ENCODE measurements at places on chromosomes 7 and 10. TPM values are rescaled to one million over a fixed set of nuclear protein-coding genes. Genes with fewer than 3 reads are reported as not detected.

Gene BTRC
- 7.1 TPM for total RNA-seq

Gene FOXL3
- total RNA-seq, result not detected

Gene WNT16
- total RNA-seq, result not detected

Gene RBP4
- 6,485 TPM for total RNA-seq

Gene PRRT4
- total RNA-seq, result not detected

Gene SPRN
- 0.18 TPM for total RNA-seq

Gene UCMA
- total RNA-seq, result not detected

Gene MSANTD7
- 3.3 TPM for total RNA-seq

Gene SPDYE5
- not detected for total RNA-seq

Gene CAV1
- total RNA-seq, result 9.3 TPM

Gene NKX1-2
- total RNA-seq, result 0.05 TPM

Gene HMX3
- 0.20 TPM for total RNA-seq

Gene ICA1
- total RNA-seq, result 1.9 TPM

Gene CD36
- 16.3 TPM for total RNA-seq

Gene SFMBT2
- 1.1 TPM for total RNA-seq

Gene SPDYE2B
- total RNA-seq, result not detected

Gene NODAL
- not detected for total RNA-seq

Gene SNX13
- total RNA-seq, result 20.5 TPM

Gene TET1
- total RNA-seq, result 0.81 TPM

Gene LEP
- not detected for total RNA-seq

Gene IFIT3
- 8.7 TPM for total RNA-seq

Gene ZNF277
- total RNA-seq, result 13.8 TPM

Gene THSD7A
- total RNA-seq, result 1.6 TPM

Gene PPP1R17
- total RNA-seq, result not detected

Gene MCM10
- total RNA-seq, result 0.33 TPM

Gene ABCB8
- total RNA-seq, result 29.1 TPM

Gene TIAL1
- 39.3 TPM for total RNA-seq

Gene MUC3A
- 9.4 TPM for total RNA-seq

Gene MINPP1
- 15.9 TPM for total RNA-seq

Gene CFAP58
- total RNA-seq, result 0.15 TPM

Gene LAMB1
- total RNA-seq, result 29.1 TPM

Gene GSDME
- 4.8 TPM for total RNA-seq

Gene KIAA1217
- 26.7 TPM for total RNA-seq

Gene MEPCE
- total RNA-seq, result 23.1 TPM
